ENCODE measurements at places on chromosomes 2 and 18.

DNA sequence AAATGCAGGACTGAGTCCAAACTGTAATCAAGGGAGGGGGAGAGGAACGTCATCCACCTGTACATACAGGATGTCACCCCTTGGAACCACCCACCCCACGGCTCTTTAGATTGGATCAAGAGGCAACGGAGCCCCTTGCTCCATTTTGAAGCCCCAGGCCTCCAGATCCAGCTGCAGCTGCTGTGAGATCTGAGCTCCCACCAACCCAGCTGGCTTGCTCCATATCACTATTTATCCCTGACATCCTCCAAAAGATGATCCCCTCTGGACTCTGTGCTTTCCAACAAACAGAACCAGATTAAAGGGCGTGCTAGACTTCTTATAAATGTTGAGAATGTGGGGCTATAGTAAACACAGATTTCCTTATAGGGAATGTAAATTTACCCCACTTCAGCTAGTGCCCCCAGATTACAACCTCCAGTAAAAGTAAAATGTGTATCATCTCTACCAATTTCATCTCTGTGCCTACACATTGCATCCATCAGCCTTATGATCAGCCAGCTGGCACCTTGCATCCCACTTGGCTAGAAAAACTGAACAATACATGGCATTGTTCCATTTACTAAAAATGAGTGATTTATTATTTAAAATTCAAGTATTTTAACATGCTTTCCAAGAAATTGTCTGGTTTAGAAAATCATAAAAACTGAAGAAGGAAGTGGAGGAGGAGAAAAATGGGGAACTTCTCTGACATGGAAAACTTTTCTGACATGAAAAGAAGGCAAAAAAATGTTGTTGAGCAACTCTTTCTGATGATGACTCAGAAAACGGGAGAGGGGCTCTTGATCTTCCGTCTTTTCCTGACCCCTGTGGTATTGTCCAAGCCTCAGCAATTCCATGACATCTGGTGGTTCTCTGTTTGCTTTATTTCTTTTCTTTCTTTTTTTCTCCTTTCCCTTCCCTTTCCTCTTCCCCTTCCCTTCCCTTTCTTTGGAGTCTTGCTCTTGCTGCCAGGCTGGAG lies 262.6 kb upstream of the THUMPD2 start:
- peak; percentile 77 for DNase-seq

- peak; percentile 58 for DNase-seq
Observed at GRCh38 chr2:48531141-48531648, 1.2 kb downstream of the STON1 start.

DNA sequence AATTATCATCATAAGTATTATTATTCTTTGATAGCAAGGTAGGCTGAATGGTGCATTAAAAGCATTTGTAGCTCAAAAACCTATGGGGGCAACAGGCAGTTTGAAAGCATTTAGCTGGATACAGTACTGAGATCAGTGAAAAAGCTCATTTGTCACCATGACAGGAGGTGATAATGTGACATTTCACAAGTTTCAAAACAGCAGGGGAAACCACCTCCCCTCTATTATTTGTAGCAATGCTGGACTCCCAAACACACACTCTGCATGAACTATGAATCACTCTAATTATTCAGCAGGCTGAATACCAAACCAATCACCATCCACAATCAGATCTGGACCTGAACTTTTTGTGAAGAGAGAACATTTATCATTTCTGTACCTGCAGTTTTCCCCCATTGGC lies 63.4 kb downstream of the MYO5B start:
- no peak for DNase-seq

DNA sequence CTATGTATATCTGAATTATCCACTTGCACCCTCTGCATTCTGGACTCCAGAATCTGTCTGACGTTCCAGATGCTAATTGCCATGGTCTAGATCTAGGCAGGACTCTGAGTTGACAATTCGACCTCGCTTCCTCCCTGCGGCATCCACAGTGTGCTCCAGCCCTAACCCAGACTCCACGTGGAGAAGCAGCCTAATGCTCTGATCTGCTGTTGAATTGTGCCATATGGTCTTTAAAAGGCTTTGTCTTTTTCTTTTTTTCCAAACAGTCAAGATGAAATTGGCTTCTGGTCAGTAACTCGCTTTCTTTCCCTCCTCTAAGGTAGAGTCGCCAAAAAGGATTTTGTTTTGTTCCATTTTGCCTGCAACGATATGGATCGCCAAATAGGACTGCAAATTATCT lies 752.6 kb upstream of the ID2 start:
- DNase-seq: no peak

DNA sequence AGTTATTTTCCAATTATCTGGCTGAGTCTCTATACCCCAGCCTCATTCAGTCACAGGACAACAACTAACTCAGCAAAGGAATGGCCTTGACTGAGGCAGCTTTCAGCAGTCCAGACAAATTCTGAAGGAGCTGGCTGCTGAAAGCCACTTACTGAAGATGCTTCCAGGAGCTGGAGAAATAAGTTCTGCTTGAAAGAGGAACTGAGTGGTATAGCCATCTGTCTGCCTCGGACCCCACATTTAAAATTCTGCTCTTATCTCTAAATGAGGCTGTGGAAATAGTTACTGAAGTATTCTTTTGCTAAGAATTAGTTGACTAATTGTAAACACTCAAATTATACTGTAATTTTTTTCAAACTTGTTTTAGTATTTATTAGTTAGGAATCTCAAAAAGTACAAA lies 9.1 kb upstream of the GPD2 start:
- DNase-seq: no peak

DNA sequence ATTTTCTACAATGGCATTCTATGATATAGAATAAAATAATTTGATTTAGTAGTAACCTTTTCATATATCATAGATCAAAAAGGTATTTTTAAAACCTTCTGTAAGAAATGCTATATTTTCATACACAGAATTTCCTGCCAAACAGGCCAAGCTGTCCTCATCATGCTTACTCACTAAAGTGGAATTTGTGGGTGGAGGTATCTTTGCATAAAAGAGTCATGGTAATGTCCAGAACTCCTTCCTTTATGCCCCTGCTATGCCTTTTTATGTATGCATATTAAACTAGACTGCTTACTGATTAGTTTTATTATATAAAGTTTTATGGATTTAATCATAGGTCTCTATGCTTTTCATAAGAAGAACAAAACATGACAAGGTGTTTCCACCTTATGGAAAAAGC lies 27.5 kb upstream of the MARCHF7 start:
- DNase-seq: peak; percentile 86

DNA sequence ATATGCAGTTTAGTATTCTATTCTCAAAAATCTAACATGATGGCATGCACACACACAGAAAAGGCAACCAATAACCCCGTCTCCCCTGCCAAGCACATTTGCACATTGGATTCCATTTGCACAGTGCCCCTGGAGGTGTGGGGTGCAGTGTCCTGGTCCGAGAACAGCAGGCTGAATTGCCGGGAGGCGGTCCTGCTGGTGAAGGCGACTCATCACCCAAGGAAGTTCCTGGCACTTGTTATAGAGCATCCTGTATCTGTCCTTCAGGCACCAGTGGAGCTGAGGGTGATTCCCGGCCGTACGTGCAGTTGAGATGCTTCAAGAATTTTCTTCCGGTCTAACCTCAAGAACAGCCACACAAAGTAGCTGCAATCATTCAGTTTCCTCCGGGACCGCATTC lies 73.0 kb upstream of the RAB12 start:
- DNase-seq: peak; percentile 46

GRCh38 chr2:8527676-8528075 lies 154.2 kb upstream of the ID2 start:
- DNase-seq: no peak

DNA sequence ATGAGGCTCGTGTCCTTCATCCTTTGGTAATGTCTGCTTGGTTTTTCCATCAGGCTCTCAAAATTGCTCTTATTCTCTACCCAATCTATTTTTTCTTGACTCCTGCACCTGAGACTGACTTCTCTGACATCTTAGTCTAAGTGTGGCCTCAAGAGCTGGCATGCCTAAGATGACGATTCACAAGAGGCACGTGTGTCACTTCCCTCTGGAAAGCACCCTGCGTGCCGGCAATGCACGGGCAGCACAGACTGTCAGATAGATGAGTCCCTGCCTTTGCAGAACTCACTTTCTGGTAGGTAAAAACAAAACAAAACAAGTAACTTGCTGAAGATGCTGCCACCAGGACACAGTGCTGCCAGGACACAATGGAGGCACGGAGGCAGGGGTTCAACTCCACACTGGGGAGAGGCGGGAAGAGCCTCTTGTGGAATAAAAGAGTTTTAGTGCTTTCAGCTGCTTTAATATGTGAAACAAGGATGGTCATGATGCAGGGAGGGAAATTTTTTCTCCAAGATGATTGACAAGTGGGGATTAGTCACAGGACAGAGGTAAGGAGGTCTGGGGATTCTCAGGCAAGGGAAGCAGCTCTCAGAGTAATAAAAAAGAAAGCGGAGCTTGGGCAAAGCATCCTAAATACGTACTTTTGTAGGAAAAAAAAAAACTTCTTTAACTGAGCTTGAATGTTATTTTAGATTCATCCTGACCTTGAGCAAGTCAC lies 27.3 kb downstream of the CYB5A start:
- DNase-seq: no peak

GRCh38 chr2:169509298-169509885 lies at the start of gene KLHL41:
Gene KLHL41, plus strand, starts transcription at chr2:169509702. Its CDS starts 77 bp downstream, at chr2:169509779.
- DNase-seq: peak; percentile 56

- no peak for DNase-seq
Observed at GRCh38 chr2:218888341-218888740, 7.7 kb downstream of the WNT10A start.

DNA sequence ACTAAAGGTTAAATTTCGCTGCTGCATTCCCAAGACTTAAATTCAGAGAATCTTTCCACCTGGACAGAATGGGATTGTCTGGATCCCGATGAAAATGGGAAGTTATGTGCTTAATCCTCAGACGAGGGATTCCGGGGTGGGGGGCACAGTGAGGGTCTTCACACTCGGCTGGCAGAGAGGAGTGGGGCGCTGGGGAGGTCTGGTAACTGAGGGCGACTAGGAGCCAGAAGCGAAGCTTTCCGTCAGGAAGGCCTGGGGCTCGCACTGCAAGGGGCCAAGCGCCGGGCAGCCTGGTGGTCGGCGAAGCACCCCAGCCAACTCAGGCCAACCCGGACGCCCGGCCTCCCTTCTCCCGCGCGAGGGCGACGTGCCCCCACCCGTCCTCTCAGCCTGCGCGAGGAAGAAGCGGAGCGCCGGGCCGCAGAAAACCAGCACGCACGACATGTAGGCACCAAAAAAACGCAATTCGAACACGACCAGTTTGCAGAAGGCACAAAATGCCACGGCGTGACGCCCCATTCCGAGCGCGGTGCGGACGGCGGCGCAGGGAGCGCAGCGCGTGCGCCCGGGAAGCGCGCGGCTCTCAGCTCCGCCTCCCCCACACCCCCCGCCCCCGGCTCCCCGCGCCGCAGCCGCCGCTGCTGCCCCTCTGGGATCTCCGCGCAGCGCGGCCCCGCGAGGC lies 188.1 kb downstream of the ZEB2 start:
- no peak for DNase-seq

DNA sequence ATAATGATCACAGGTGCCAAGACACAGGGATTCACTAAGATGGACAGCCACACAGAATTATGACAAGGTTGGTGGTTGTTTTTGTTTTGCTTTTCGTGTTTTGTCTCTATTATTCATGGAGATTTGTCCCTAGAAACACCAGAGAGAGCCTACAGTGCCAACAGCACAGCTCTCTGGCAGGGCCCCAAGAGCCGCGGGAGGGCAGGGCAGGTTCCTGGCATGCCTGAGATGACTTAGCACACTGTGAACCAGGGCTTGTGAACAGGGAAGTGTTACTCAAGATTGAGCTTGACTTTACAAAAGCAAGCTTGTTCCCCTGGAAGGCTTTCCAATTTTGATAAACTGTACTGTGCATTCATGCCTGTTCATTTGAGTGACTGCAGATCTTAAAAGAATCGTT lies 437.4 kb upstream of the SALL3 start:
- no peak for DNase-seq

DNA sequence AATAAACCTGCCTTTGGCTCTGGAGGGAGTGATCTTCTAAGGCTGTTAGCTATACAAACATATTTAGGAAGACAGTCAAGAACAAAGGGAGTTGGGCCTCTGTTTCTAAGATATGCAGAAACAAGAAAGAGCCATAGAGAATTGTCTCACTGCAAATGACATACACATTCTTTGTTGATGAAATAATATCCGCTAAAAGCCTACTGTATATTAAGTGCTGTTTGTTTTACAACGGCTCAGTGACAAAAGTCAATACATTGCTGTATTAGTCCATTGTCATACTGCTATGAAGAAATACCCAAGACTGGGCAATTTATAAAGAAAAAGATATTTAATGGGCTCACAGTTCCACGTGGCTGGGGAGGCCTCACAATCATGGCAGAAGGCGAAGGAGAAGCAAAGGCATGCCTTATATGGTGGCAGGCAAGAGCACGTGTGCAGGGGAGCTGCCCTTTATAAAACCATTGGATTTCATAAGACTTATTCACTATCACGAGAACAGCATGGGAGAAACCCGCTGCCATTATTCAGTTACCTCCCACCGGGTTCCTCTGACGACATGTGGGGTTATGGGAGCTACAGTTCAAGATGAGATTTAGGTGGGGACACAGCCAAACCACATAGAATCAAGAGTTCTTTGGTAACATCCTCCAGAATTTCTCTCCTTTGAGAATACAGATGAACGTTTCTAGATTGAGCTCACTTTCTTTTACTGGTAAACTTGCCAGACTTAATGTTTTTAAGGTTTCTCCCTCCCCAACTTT lies 157.8 kb downstream of the PIK3C3 start:
- DNase-seq: no peak

- DNase-seq: no peak
Observed at GRCh38 chr18:43160509-43160908, 45.0 kb upstream of the RIT2 start.

DNA sequence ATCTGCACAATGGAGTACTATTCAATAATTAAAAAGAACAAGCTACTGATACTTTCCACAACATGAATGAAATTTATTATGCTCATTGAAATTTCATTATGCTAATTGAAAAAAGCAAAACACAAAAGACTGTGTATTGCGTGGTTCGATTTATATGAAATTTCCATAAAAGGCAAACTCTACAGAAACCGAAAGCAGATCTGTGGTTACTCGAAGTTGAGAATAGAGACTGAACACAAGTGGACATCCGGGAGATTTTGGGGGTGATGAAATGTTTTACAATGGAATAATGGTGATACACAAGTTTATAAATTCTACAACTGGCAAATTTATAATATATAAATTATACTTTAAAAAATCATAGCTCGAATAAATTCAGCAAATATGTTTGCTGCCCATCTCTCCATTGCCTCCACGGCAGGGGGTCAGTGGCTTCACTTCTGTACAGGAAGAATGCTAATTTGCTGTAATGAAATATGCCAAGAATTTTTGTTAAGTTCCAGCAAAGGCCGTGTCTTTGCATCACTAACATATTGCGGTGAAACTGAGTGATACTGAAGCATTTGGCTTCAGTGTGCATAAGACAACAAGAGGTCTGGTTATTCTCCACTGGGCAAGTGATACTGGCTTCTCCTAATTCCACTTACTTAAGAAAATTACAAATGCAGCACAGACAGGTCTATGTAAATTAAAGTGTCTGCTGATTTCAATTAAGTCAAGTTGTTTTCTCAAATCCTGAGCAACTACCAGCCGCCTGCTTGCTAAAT lies 96.7 kb downstream of the TMEM163 start:
- DNase-seq: no peak
